ENCODE measurements at places on chromosomes 7 and 10.

DNA sequence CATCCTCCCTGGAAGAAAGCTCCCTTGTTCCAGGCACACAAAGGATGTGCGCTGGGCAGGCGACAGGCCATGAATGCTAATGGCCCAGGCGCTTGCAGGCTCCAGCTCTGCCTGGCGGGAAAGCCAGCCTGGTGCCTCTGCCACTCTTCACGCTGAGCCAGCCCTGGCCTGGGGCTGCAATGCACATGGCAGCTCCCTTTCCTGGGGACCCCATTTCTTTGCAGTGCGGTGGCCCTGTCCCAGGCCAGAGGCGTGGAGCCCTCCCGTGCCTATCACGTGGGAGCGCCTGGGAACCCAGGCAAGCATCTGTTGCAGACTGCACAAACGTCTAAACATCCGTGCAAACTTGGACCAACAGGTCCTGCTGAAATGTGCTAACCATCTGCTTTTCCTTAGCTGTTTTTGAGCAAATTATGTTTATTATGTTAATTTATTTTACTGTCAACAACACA is 152.1 kb upstream of the LYZL2 start:
- no peak for DNase-seq

GRCh38 chr7:151206914-151207313 is 3.4 kb downstream of the H2BK1 start:
- DNase-seq = no peak

DNA sequence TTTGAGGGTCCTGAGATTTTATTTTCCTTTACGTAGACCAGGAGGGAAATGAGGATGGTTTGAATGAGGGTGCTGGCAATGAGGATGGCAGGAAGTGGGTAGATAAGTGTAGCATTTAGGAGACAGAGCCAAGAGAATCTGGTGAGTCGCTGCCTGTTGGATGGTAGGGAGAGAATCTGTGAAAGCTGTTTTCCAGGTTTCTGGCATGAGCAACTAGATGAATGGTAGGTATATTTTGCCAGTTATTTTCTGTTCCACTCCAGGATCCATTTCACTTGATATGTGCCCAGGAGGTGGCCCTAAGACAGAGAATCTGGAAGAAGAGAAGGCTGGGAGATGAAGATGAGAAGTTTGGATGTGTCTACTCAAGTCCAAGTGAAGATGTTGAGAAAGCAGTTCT is 63.3 kb upstream of the VIPR2 start:
- no peak for DNase-seq

DNA sequence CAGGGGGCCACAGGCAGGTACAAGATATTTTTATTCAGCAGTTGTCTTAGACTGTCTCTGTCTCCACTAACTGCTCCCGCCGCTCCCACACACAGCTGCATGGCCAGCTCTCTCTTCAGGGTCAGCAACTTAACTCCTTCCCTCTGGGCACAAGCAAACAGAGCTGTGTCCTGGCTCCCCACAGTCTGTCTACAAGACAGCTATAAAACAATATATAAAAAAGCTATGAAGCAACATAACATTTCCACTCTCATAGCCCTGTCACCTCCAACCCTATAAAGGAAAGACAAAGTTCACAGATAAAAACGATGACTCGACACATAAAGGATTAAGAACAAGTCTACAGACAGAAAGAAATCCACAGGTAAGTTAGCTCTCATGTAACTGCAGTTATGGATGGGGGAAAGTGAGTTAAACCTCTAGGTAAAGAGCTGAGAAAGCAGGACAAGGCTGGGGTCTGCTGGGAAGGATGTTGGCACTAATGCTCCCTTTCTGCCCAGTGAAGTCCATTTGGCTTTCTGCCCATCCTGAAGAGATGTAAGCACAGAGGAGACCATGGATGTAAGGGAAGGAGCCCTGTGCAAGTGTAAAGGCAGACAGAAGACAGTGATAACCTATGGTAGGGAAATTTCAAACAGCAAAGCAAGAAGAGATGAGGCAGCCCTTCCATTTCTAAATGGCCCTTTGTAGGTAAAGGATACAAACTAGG is 27.0 kb downstream of the RAPGEF5 start:
- no peak for DNase-seq

DNA sequence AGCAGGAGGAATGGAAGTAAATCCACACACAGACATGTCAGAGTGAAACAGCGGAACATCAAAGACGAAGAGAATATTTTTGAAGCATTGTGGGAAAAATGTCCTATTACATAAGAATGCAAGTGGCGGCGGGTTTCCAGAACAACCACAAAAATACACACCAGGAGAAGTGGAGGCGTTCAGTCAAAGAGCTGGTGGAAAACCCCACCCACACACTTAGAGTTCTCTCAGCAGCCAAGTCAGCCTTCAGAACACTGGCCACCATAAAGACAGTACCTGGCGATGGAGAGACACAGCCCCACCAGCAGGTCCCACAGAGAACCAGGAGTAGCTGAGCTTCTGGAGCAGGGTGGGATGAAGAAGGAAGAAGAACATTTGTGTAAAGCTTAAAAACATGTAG is 23.7 kb downstream of the NKX6-2 start:
- DNase-seq = no peak

GRCh38 chr7:117572856-117573620 is 93.2 kb downstream of the CFTR start:
- DNase-seq = no peak

- DNase-seq = no peak
These were observed 72.9 kb upstream of the POM121L12 start for GRCh38 chr7:52962402-52963076.

DNA sequence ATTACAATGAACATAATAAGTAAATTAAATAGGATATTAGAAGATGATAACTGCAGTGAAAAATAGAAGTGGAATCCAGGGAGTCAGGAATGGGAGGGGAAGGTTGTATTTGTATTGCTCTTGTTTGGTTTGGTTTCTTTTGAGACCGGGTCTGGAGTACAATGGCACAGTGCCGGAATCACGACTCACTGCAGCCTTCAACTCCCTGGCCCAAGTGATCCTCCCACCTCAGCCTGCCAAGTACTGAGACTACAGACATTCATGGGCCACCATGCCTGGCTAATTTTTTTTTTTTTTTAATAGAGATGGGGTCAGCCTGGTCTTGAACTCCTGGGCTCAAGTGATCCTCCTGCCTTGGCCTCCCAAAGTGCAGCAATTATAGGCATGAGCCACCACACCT is 59.9 kb upstream of the LRRC4 start:
- DNase-seq = no peak

DNA sequence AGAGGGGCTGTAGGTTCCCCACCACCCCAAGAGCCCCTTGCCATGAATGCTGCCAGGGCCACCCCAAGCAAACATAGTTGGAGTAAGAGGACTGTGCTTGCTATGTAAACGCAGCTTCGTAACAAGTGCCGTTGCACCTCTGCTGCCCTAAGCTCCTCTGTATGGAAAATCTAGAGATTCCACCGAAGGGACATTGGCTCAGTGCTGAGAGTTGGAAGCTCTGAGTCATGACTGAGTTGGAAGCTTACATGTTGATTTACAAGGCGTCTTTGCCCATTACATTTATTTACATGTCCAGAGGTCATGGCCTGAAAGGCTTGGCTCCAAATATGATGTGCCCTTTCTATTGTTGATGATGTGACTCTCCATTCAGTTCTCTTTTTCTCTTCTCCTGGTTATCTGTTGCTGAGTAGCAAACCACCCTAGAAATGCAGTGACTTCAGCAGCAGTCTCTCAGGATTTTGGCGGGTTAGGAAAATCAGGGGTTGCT is 233.1 kb upstream of the TCF7L2 start:
- peak; percentile 76 for DNase-seq

DNA sequence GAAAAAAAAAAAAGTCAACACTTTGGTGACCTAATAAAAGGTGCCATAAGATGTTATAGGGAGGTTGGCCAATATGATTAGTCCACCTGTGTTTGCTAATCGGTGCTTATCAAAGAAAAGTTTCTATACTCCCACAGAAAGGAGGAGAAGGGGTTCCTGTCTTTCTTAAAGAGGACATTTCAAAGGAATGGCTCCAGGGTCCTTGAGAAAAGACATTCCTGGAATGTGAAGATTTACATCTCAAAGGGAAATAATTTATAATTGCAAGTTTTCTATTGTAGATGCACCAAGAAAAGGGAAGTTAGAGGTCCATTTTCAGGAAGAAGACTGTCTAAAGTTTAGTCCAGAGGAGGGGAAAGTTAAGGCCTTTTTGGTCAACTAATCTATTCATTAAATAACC is 715.3 kb downstream of the NXPH1 start:
- no peak for DNase-seq

GRCh38 chr10:107054469-107055156 is 109.9 kb downstream of the SORCS1 start:
- DNase-seq = no peak

DNA sequence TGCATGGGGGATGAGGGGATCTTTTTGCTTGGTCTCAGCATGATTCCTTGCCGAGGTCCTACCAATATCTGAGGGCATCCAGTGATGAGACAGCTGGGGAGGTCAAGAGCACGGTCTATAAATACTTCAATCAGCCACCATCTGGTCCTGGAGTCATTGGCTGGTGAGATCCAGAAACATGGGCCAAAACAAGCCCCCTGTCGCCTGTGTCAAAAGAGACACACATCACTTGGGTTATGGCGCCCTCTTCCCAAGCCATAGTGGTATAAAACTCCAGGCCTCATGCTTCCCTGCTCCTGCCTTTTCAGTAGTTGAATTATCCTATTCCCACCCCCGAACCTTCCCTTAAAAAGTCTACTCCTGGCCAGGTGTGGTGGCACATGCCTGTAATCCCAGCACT is 60.9 kb downstream of the SLC35B4 start:
- DNase-seq = no peak

- DNase-seq = no peak
These were observed 13.9 kb upstream of the SH2D4B start for GRCh38 chr10:80523773-80524172.

DNA sequence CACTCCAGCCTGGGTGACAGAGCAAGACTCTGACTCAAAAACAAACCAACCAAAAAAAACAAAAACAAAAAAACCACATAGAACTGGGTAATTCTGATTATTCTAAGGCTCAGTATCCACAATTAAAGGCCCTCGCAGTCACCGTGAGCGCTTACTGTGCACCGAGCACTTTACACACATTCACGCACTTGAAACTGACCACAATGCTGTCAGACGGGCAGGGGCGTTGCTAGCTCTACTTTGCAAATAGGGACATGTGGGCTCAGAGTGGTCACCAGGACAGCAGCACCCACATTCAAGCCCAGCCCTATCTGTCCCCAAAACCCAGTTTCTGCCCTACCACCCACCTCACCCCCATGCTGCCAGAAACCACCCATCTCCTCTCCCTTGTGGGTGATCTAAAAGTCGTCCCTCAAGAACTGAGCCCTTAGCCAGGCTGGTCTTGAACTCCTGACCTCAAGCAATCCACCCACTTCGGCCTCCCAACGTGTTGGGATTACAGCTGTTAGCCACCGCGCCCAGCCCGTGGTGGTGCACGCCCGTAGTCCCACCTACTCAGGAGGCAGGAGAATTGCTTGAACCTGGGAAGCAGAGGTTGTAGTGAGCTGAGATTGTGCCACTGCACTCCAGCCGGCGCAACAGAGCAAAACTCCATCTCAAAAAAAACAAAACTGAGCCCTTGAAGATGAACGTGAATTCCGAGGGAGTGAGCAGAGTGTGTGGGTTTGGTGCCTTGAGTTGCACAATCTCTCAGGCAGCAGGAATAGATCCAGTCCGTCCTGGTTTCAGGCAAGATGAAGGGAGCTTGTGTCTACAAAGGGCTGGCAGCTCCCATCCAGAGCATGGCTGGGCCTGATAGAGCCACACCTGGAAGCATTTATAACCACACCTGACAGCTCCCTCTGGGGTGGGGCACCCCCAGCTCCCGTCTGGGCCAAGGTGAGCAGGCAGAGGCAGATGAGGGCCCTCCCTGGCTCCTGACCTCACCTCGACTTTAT is 5.4 kb upstream of the HSPB1 start:
- DNase-seq = peak; percentile 68

DNA sequence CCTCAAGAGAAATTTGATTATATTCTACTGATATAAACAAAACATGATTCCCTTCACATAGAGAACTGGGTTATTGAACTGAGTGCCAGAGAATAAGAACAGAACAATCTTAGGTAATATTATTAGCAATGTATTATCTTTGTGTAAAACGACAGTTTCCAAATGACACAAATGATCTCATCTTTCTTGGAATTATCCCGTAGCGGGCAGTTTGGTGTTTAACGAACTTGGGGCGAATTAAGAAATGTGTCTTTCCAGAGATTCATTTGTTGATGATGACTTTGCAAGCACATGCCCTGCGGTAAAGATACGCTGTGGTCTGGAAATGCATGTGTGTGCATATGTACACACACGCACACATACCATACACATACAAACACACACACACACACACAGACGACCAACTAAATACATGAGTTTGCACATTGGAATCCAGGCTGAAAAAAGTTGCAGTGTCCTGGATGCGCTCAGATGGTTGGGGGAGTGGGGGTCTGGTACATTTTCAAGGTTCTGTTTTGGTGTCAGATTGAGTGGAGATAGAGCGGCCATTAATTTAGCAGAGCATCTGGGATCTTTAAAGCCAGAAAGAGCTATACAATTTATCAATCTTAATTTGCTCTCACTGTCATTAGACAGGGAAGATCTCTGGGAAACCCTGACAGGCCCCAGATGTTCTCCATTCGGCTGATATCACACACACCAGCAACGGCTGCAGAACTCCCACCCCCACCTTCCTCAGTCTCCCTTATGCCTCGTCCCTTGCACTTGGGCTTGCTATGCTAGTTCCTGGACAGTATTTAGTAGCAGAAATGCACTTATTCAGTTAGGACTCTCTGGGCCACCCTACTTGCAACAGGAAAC is 112.4 kb upstream of the FAM171A1 start:
- DNase-seq = no peak

DNA sequence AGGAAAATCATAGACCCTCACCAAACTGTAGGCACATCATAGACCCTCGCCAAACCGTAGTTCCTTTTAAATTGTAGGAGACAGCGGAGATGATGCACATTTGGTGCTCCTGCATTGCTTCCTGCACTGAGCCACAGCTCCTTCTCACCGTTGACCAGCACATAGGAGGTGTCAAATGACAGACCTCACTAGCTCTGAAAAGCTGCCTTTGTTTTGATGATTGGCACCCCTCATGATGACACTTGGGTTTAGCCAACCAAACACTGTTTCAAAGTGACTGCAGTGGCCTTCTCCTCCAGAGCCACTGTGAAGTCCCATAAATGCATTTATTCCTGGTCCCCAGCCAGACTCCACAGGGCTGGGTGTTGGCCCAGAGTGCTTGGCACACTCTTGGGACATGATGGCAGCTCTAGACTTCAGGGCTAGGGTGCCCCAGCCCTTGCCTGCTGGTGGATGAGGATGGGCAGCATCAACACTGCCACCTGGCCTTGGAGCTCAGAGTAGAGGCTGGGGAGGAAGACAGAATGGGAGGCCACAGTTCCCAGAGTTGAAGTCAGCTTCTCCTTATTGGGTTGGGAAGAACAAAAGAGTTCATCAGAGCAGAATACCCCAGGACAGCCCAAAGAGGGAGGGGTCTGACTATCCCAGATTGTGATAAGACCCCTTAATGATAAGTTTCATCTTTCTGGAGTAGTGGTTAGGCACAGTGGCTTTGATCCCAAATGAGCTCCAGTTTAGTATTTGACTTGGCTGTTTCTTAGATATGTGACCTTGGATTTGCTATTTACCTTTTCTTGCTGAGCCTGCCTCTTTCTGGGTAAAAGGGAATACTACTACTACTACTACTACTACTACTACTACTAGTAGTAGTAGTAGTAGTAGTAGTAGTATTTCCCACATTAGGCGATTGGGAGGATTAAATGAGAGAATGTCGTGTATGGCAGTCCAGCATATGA is 75.3 kb downstream of the MTPN start:
- no peak for DNase-seq
